ENCODE measurements at places on chromosomes 7 and 10.

DNA sequence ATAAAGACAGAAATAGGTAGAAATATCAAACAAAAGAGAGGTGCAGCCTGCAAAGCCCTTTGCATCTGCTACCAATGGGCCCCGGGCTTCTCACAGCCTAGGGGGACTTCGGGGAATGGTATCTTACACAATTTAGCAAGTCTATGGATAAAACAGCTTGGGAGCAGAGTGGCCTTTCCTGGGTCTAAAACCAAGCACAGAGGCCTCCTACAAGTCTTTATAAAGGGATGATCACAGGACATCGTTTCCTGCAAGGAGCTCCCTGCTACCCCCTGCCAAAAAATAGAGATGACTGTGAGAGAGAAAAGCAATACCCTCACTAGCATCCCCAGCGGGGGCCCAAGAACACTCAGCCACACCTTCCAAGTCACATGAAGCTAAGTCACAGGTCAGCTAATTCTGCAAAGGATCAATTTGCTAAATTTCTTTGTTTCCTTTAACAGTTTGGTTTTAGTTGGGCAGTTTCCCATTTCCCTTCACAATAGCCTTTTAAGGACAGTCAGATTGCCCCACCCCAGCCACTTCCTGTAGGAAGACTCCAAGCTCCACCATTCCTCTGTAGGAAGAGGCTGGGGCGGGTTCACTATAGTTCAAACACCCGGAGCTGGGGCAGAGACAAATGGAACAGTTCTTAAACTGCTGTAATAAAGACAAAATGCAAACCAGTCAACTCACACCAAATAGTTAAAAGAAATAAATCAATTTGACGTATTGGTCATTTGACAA is 105.5 kb downstream of the SLIT1 start:
- no peak overlapping the region for H3K4me3 ChIP-seq
- peaks cover 2% of the 10 kb centered on the region for H3K27me3 ChIP-seq
- H3K36me3 ChIP-seq = no peaks in the 10 kb centered on the region
- no peak for DNase-seq

- H3K27ac ChIP-seq = no peak overlapping the region
- no peaks in the 10 kb centered on the region for H3K4me1 ChIP-seq
- peaks cover 24% of the 10 kb centered on the region for H3K27me3 ChIP-seq
- DNase-seq = no peak
Measured at GRCh38 chr7:28016297-28016696, 164.3 kb downstream of the JAZF1 start.

- peaks cover 9% of the 10 kb centered on the region for H3K4me1 ChIP-seq
- no peak overlapping the region for H3K27ac ChIP-seq
- no peak for DNase-seq
- no peaks in the 10 kb centered on the region for H3K36me3 ChIP-seq
- no peaks in the 10 kb centered on the region for H3K27me3 ChIP-seq
Measured at GRCh38 chr7:90686146-90686545, 90.0 kb downstream of the CDK14 start.

- no peaks in the 10 kb centered on the region for H3K27me3 ChIP-seq
- no peaks in the 10 kb centered on the region for H3K36me3 ChIP-seq
Measured at GRCh38 chr7:150502519-150502918, 12.2 kb upstream of the GIMAP7 start.

GRCh38 chr10:48330269-48330668 is 23.8 kb downstream of the MAPK8 start:
- no peaks in the 10 kb centered on the region for H3K4me1 ChIP-seq
- H3K27me3 ChIP-seq = no peaks in the 10 kb centered on the region
- no peak for DNase-seq
- no peak overlapping the region for H3K27ac ChIP-seq
- no peak overlapping the region for H3K4me3 ChIP-seq

DNA sequence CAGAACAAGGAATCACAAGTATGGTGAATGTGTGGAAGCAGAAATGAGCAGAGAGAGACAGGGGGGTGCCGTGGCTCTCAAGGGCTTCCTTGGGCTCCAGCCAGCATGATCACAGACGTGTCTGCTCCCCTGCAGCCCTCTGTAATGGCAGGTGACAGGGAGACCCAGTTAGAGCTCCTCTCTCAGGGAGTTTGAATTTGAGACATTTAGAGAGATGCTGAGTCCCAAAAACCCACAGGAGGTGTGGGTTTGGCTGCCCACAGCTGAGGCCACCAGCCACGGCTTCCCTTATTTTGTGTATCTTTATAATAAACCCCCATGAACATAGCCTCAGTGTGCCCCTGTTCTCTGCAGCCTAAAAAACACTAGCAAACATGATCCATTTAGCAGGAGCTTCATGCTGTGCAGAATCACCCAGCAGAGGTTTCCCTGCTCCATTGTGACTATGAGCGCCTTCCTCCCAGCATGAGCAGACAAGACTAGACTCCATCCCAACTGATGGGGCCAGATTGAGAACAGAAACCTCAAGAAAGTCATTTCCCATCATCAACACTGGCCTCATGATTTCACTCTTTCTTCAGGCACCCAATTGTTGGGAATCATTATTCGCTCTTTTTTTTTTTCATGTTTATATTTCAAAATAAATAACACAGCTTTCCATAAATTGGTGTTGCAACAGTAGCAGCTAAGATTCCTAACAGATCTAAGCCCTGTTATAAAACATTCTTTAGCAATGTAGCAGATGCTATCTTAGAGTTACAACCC is 13.4 kb downstream of the NOD1 start:
- H3K27ac ChIP-seq = no peak overlapping the region
- DNase-seq = no peak
- peaks cover 9% of the 10 kb centered on the region for H3K4me1 ChIP-seq
- no peak overlapping the region for H3K4me3 ChIP-seq
- H3K27me3 ChIP-seq = no peaks in the 10 kb centered on the region

DNA sequence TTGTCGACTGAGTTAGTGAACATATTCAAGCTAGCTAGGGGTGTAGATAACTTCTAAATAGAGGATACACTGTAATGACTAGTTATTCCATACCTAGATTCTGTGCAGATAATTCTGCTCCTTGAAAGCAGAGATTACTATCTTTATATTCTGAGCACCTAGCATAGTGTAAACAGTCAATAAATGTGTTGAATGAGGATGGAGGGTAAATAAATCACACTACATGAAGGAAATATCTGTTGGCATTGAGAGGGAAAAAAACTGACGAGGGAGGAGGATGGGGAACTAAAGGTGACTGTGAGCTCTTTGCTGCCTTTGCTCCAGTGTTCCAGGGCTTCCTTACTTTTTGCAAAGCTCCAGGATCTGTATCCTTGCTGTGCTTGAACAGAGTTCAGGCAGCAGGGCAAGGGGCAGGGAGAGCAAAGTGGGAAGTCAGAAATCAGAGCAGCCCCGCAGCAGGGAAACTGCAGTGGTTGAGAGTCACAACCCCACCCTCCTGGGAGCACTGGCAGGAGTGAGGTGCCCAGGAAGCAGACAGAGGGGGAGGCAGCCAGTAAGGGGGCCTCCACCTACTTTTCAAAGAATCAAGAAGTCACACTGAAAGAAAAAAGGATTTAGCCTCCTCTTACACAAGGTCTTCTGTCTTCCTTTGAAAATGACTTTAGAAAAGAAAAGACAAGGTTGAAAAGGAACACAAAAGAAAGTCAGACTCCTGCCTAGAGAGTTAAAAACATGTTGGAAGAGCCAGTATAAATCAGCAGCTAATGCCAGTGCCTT is 71.8 kb upstream of the LRRN3 start:
- H3K4me3 ChIP-seq = no peak overlapping the region
- peaks cover 4% of the 10 kb centered on the region for H3K4me1 ChIP-seq
- no peaks in the 10 kb centered on the region for H3K27me3 ChIP-seq
- H3K36me3 ChIP-seq = no peaks in the 10 kb centered on the region
- DNase-seq = peak; percentile 47

DNA sequence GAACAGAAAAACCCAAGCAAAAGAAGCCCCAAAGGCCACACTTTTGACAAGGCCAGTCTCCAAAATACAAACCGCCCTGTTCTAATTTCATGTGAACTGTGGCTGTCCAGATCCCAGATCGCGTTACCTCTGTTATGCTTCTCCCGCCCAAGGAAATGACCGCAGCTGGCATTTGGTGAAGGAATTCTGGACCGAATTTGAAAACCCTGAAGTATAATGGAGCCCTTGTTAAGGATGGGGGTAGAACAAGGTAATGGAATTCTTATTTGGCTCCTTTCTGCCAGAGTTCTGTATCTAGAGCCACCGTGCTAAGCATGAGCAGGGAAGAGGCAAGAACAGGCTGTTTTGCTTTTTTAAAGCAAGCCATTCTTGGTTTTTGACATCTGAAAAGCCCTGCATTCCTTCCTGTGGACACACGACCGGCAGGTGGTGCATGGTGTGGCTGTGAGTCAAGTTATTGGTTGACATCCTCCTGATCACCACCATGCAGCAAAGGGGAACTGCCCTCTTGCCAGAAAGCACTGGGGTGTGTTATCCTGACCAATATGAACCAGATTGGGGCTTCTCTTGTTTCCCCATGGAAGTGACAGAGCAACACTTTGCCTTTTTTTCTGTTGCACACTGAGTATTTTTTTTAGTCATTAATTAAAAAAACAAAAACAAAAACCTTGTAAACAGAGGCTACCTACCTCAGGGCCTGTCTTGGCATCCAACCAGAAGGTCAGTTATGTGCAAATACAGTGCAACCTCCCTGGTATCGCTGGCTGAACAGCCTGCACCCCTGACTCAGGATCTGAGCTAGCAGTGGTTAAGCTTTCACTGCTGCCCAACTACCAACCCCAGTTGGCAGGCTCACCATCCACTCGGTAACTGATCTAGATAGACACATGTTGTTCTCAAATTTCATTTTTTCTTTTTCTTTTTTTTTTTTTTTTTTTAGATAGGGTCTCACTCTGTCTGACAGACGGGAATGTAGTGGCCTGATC is 14.2 kb downstream of the UCMA start:
- H3K36me3 ChIP-seq = no peaks in the 10 kb centered on the region
- H3K4me1 ChIP-seq = no peaks in the 10 kb centered on the region
- peak overlapping the region; percentile 38 for H3K27ac ChIP-seq
- no peaks in the 10 kb centered on the region for H3K27me3 ChIP-seq

DNA sequence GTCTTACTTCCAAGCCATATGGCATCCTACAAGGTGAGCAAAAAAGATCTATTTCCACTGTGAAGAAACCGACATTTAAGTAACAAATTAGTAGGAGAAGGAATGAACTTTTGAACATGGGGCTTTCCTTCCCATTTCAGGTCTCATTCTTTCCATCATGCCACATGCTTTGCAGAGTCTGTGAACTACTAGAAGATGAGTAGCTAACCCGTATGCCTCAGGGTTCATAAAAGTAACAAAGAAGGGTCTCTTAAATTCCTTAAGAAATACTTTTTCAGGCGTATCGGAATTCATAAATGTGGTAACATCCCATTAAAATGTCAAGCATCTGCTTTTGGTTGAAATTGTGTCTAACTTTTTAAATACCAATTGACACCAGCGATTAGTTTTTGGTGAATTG is 81.3 kb upstream of the TNS3 start:
- peaks cover 8% of the 10 kb centered on the region for H3K4me1 ChIP-seq
- H3K27me3 ChIP-seq = no peaks in the 10 kb centered on the region
- H3K27ac ChIP-seq = no peak overlapping the region
- DNase-seq = no peak

DNA sequence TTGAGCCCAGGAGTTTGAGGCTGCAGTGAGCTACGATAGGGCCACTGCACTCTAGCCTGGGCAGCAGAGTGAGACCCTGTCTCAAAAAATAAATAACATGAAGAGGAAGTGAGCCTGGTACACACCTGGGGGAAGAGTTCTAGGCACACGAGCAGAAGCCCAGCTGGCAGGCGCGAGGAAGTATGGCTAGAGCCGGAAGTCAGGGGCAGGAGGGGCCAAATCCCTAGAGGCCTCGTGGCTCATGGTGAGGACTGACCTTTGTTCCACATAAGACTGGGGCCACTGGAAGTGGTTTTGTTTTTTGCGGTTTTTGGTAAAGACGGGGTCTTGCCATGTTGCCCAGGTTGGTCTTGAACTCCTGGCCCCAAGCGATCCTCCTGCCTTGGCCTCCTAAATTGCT is 117.6 kb downstream of the HIP1 start:
- H3K27ac ChIP-seq = no peak overlapping the region
- no peak for DNase-seq
- no peaks in the 10 kb centered on the region for H3K27me3 ChIP-seq
- H3K4me3 ChIP-seq = no peak overlapping the region

DNA sequence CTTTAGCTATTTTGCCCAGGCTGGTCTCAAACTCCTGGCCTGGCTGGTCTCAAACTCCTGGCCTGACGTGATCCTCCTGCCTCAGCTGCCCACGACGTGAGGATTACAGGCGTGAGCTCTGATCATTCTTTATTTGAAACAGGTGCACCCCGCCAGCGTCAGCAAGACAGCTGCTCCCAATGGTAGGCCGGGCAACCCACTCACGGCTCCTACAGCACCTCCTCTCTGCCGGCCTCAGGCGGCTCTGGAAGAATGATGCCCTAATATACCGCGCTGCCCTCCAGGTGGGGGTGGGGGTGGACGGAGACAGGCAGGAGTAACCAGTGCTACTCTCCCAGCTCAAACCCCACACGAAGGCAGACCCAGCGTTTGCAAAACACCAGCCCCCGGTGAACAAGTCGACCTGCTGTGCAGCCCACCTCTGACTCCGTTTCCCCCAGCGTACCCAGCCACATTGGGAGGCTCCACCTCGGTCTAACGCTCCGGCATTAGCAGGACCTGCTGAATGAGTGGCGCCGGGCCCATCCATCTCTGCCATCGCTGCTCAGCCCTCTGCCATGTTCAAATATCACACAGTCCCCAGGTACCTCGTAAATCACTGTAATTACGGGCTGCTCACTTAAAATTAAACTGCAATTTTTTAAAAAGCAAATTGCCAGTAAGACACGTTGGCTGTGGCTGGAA is 148.6 kb downstream of the ELFN1 start:
- no peak for DNase-seq
- no peaks in the 10 kb centered on the region for H3K36me3 ChIP-seq
- H3K27me3 ChIP-seq = no peaks in the 10 kb centered on the region
- H3K4me1 ChIP-seq = peaks cover 8% of the 10 kb centered on the region
- H3K4me3 ChIP-seq = no peak overlapping the region
- H3K27ac ChIP-seq = no peak overlapping the region

- H3K27me3 ChIP-seq = no peaks in the 10 kb centered on the region
- no peak overlapping the region for H3K4me3 ChIP-seq
- DNase-seq = no peak
- H3K36me3 ChIP-seq = no peaks in the 10 kb centered on the region
- no peaks in the 10 kb centered on the region for H3K4me1 ChIP-seq
Measured at GRCh38 chr7:153657182-153657800, 394.9 kb upstream of the DPP6 start.

DNA sequence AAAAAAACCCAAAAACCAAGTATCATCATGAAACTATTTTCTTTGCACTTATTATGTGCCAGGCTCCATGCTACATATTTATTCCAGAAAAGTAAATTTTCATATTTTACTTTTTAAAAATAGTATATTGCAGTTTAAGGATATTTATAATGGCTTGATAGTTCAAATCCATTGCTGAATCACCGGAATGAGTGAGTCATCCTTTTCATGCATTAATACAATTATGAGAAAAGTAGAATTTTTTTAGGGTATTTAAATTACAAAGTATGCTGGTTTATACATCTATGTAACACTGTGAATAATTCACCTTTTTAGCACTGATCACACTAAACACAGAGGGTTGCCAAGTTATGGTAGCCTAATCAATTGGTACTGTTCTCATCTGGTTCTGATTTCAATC is 54.3 kb downstream of the SLC16A9 start:
- H3K4me1 ChIP-seq = no peaks in the 10 kb centered on the region
- no peak overlapping the region for H3K27ac ChIP-seq
- no peaks in the 10 kb centered on the region for H3K27me3 ChIP-seq

Measured in neuronal stem cell (in vitro differentiated cells).